ENCODE measurements at places on chromosomes 2 and 18. TPM values are rescaled to one million over a fixed set of nuclear protein-coding genes. Genes with fewer than 3 reads are reported as not detected.

GRCh38 chr2:125837128-125837527, 818.8 kb upstream of the GYPC start:
- DNase-seq, result no peak

DNA sequence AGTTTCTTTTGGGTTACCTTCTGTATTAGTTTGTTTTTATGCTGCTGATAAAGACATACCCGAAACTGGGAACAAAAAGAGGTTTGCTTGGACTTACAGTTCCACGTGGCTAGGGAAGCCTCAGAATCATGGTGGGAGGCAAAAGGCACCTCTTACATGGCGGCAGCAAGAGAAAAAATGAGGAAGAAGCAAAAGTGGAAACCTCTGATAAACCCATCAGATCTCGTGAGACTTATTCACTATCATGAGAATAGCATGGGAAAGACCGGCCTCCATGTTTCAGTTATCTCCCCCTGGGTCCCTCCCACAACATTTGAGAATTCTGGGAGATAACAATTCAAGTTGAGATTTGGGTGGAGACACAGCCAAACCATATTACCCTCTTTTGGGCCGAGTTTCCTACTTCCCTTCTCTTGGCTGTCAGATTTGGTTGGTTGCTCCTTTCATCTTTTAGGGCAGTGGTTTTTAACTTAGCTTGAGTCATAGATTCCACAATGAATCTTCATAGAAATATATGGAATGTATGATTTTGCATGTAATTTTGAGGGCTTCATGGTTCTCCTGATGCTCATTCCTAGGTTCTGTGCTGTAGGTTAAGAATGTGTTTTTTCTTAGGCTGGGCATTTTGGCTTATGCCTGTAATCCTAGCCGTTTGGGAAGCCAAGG, 44.2 kb downstream of the CEP192 start:
- no peak for DNase-seq

DNA sequence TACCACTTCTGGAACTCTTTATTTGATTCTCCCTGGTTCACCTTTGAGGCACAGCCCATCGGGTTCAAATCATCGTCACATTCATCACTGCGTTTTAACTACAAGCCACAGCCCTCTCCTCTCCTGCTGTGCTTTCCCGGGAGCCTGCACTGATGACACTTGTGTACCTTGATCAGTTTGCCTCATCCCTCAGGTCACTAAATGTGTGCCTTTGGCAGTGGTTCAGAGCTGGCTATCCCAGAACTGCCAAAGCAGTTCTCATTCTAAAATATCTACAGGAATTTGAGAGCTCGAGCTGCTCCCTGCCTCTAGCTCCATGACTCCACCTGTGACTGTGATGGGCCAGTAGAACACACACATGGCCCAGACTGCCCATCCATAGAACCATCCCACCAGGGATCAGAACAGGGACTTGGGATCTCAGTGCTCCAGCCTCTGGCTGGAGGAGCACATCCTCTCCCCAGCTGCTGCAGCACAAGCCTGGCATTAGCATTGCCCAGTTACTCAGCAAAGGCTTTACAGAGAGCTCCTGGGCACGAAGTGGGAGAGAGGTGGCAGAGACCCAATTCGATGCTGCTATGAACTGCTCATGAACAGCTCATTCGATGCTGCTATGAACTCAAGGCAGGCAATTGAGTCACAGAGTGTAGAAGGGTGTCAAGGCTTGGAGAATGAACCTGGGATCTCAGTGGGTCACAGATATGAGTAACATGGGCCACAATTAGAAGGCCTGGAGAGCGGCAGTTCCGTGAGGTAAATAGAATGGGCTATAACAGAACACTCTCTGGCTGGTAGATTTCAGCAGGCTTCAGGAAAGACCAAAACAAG, 41.9 kb downstream of the EVA1A start:
- no peak for DNase-seq

DNA sequence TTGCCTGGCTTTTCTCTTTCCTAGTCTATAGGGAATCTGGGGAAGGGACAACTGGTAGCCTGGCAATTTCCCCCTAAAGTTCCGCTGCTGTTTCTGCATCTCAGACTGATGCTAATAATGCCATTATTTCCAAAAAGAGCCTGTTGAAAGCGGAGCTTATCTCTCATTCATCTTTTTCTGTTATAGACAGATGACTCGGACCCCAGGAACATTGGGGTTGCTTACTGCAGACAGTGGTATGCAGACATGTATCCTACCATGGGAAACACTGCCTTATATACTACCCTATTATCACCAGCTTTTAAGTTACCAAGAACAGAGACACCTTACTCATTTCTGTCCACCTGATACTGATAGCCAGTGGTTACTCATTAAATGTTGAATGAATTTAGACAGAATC, 15.3 kb downstream of the ETAA1 start:
- no peak for DNase-seq

Gene EIF2AK2
- total RNA-seq, result 47.7 TPM

Measured in ureter (tissue), 1 donor.